Skin of body (tissue), 3 donors: ENCODE measurements at places on chromosomes 6 and 20. TPM values are rescaled to one million over a fixed set of nuclear protein-coding genes. Genes with fewer than 3 reads are reported as not detected.

GRCh38 chr6:154960854-154961530 lies 34.1 kb upstream of the TIAM2 start:
- no peak for DNase-seq

GRCh38 chr6:133206942-133207341 lies 34.2 kb upstream of the EYA4 start:
- no peak for DNase-seq

DNA sequence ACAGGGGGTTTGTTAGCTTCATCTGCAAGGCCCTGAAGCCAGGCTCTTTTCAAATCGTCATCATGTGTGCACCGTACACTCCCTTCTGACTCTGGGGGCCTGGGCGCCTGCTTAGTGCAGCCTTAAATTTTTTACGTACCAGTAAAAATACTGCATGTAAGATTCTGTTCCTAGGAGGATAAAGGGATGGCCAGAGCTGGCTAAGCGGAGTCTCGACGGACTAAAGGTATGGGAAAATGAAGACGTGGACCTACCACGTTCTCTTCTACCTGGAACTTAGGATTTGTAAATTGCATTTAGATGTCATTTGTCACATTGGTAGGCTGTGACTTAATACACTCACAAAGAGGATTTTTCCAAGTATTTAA lies 149.3 kb upstream of the AFDN start:
- no peak for DNase-seq

- no peak for DNase-seq
These were observed 136.8 kb upstream of the PTPRK start for GRCh38 chr6:128657181-128657580.

DNA sequence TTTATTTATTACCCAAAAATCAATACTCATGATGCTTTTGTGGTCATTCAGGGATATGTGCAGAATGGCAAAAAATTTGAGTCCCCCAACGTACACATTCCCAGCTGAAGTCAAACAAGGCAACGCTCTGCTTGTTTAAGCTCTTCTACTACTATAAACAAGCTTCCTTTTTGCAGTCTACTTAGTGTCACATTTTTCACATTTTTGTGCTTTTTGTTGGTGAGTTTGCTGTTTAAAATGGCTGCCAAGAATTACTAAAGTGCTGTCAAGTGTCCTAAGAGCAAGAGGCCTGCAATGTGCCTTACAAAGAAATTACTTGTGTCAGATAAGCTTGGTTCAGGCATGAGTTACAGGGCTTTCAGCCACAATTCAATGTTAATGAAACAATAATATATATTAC lies 2.1 kb downstream of the WFDC8 start:
- peak; percentile 1 for DNase-seq

The CD83 gene
- 22.1 TPM for total RNA-seq

- DNase-seq: no peak
These were observed 195.2 kb upstream of the PROKR2 start for GRCh38 chr20:5511930-5512329.

DNA sequence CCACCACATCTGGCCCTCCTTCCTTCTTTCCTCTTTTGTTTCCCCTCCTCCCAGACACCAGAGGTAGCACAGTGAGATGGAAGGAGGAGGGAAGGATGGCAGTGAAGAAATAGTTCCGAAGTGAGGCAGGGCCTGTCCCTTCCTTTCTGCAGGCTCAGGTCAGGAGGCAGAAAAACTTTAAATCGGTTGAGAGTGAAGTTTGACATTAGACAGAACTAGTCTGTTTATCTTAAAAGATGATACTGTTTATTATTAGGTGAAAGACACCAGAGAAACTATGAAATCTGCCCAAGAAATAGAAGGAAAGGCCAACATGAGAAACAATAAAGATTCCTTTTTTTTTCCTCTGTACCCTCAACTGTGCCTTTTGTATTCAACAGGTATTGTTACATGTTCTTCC lies 670.3 kb downstream of the UTRN start:
- no peak for DNase-seq

The EYS gene
- 0.69 TPM for total RNA-seq

The CRIP3 gene
- 1.1 TPM for total RNA-seq

- DNase-seq: no peak
These were observed 3.2 kb upstream of the BTN2A2 start for GRCh38 chr6:26379740-26380139.

The MEI4 gene
- total RNA-seq: 0.10 TPM

The SLC22A3 gene
- 21.4 TPM for total RNA-seq

The UST gene
- 25.0 TPM for total RNA-seq

The PSMB9 gene
- total RNA-seq: 7.3 TPM

DNA sequence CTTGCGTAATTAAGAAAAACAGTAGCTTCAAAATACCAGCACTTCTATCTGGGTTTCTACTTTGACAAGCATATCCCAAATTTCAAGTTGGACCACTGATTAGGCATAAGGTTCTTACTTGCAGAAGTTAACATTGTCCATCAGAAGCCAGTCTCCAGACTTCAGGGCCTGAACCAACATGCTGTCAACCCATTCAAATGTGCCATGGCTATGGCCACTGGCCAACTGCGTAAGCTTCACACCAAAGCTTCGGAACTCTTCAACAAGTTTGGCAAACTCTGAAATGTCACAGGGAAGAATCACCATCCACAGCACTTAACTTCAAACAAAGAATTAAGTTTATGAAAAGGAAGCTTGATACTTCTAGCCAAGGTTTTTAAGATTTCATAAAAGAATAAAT lies 78.0 kb upstream of the LYRM2 start:
- DNase-seq: no peak

GRCh38 chr6:156674197-156674596 lies 103.0 kb upstream of the ARID1B start:
- DNase-seq: no peak

The CGA gene
- total RNA-seq: 32.0 TPM

GRCh38 chr6:167756597-167756996 lies 70.1 kb upstream of the AFDN start:
- DNase-seq: no peak

- DNase-seq: no peak
These were observed 27.3 kb upstream of the STX16 start for GRCh38 chr20:58623579-58624473.

GRCh38 chr6:170188571-170189001 lies 102.3 kb downstream of the DLL1 start:
- DNase-seq: no peak

GRCh38 chr6:154080461-154081189 lies 41.6 kb downstream of the OPRM1 start:
- DNase-seq: no peak

GRCh38 chr6:30157999-30158398 lies 3.0 kb downstream of the TRIM10 start:
- DNase-seq: no peak

GRCh38 chr6:79241228-79241627 lies 6.7 kb upstream of the HMGN3 start:
- no peak for DNase-seq

- DNase-seq: no peak
These were observed 10.7 kb downstream of the PXMP4 start for GRCh38 chr20:33709398-33709797.

The HSPA12B gene
- 14.0 TPM for total RNA-seq

DNA sequence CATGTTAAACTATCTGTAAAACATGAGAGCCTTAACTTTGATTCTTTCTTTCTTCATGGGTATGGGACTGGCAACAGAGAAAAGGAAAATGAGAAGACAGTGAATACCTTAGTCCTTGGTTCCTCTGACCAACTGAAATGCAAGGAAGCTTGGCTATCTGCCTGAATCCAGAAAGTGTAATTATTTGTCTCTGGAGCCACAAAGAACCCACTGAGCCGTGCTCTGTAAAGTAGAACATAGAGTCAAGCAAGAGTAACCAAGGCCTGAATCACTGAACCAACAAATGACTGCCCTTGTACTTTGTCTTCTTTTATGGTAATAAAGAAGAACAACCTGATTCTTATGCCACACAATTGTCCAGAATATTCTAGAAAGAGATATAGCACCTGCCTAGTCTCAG lies 27.6 kb downstream of the PKHD1 start:
- no peak for DNase-seq

DNA sequence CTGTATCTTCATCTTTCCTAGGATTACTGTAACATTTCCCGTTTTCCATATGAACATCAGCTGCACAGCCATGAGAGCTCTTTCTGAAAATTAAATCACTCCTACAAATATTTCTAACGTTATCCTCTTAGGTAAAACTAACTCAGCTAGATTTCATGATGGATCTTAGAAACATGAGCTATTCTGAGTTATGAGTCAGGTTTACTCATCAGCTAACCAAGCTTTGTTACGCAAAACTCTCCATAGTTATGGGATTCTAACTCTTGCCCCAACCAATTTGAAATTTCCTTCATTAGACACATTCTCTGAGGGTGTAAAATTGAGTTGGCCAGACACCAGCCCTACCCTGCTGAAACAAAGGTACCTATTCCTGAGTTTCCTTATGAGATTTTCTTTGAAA lies 14.0 kb downstream of the DEFB110 start:
- DNase-seq: no peak

- DNase-seq: no peak
These were observed 116.9 kb upstream of the FLRT3 start for GRCh38 chr20:14454296-14454695.

DNA sequence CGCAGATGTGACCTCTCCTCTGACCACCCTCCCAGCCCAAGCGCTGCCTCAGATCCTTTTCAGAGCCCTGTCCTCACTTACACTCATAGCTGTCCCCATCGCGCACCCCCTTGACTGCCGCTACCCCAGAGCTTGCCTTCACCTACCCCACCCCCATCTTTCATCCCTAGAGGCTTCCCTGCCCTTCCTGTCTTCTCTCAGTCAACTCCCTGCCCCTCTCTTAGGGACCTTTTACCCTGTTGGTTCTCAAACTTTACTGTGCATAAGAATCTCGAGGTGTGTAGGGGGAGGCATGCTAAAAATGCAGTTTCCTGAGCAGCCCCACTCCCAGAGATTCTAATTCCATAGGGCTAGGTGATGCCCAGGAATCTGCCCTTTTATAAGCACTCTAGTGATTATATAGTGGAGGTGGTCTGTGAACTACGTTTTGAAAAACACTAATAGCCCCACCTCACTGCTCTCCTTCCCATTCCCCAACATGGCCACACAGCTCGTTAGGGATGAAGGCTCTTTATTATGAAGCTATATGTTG lies 725 bp downstream of the TM9SF4 start:
- DNase-seq: no peak

GRCh38 chr6:3453413-3454272 lies 3.2 kb downstream of the SLC22A23 start:
- no peak for DNase-seq

GRCh38 chr20:13771853-13772453 lies 12.8 kb downstream of the ESF1 start:
- DNase-seq: no peak

GRCh38 chr20:53870426-53871315 lies 199.7 kb downstream of the BCAS1 start:
- DNase-seq: no peak

GRCh38 chr6:113636357-113636824 lies 220.8 kb upstream of the MARCKS start:
- DNase-seq: no peak

- no peak for DNase-seq
These were observed 4.5 kb downstream of the BCAS4 start for GRCh38 chr20:50799176-50799889.
